ENCODE measurements at places on chromosomes 11 and 22.

- no peak for DNase-seq
Measured at GRCh38 chr11:46393231-46393616, 1.6 kb upstream of the CHRM4 start.

- DNase-seq, result no peak
Measured at GRCh38 chr11:8342821-8343681, 79.4 kb upstream of the LMO1 start.

DNA sequence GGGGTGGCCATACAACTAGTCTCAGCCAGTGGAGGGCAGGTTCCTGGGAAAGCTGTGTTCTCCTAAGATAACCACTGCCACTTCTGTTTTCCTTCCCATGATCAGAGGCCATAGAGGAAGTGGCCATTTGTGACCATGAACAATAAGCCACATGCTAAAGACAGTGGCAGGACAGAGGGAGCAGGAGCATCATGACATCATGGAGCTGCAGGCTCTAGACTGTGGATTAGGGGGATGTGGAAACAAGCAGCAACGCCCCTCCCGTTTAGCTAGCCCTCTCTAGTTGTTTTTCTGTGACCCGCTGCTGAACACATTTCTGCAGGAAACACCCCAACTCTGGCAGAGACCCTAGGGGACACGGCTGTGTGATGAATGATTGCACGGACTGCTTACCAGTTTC lies 195.0 kb upstream of the NECTIN1 start:
- no peak for DNase-seq

DNA sequence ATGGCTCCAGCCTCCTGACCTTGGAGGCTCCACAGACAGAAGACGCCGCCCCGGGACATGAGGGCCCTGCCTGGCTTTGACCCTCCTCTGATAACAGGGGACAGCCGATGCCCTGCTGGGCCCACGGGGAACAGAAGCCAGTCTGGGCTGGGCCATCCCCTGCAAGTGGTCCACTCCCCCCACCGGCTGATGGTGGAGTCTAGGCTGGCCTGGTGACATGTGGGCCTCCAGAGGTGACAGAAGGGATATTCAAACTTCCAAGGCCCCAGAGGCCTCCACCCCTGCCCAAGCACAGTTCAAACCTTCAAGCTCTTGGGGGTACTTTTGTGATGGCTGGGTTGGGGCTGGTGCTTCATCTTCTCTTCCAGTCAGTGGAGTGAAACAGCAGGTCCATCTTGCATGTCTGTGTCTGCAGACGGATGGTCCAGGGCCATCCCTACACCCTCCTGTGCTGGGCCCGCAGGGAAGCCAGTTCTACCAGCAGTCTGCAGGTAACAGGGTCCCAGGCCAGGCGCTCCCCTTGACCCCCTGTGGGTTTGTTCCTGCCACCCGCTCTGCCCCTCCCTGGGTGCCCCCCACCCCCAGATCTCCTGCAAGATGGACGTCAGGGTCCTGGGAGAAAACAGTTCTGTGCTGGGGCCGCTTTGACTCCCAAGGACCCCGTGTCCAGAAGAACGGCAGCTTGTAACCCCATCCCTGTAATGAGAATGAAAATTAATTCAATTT lies 929.9 kb downstream of the BRD1 start:
- no peak for DNase-seq

GRCh38 chr22:19070397-19071169 lies 51.6 kb downstream of the DGCR2 start:
- peak; percentile 75 for DNase-seq

DNA sequence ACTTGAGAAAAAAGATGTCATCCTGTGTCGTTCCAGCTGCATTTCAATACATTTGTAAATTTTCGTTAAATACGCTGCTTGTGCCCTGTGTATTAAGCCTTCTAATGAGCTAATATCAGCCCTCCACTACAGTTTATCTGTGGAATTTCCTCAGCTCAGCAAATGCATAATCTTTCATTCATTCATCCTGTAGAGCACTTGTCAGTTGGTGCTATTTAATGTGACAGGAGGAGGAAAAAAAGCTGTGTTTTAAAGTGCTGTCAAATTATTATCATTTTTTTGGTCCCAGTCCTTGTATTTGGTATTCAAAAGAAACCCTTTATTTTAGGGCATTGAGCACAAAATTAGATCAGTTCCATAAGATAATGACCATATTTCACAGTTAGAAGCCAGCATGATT lies 184.7 kb downstream of the FAT3 start:
- no peak for DNase-seq

All from lower leg skin (tissue), 4 donors.